ENCODE measurements at places on chromosomes 3 and 15. TPM values are rescaled to one million over a fixed set of nuclear protein-coding genes. Genes with fewer than 3 reads are reported as not detected.

The MFN1 gene
- 10.8 TPM for polyA plus RNA-seq

The TGM4 gene
- polyA plus RNA-seq: not detected

The CCDC54 gene
- not detected for polyA plus RNA-seq

The B3GNT5 gene
- 1.1 TPM for polyA plus RNA-seq

The CHRD gene
- 3.9 TPM for polyA plus RNA-seq

The GLDN gene
- polyA plus RNA-seq: 2.9 TPM

The MFSD1 gene
- polyA plus RNA-seq: 41.4 TPM

The TP63 gene
- polyA plus RNA-seq: 0.12 TPM

The SERPINI2 gene
- polyA plus RNA-seq: 0.30 TPM

The LEKR1 gene
- 0.34 TPM for polyA plus RNA-seq

The MASP1 gene
- polyA plus RNA-seq: 94.6 TPM

The PLSCR2 gene
- polyA plus RNA-seq: not detected

The ZBED2 gene
- not detected for polyA plus RNA-seq

The ABHD14A gene
- 21.7 TPM for polyA plus RNA-seq

The TWF2 gene
- polyA plus RNA-seq: 109 TPM

The PGBD4 gene
- 0.86 TPM for polyA plus RNA-seq

The FAM174B gene
- polyA plus RNA-seq: 8.3 TPM

The CPN2 gene
- polyA plus RNA-seq: 0.14 TPM

The CPNE9 gene
- not detected for polyA plus RNA-seq

The BCL2A1 gene
- 1.2 TPM for polyA plus RNA-seq

The ROBO2 gene
- 0.06 TPM for polyA plus RNA-seq

The KBTBD13 gene
- polyA plus RNA-seq: 0.78 TPM

The PAQR9 gene
- polyA plus RNA-seq: 7.8 TPM

The PPM1L gene
- polyA plus RNA-seq: 6.2 TPM

The SLC9C1 gene
- 0.15 TPM for polyA plus RNA-seq

The GOLGA8S gene
- polyA plus RNA-seq: 0.01 TPM

The CCR5 gene
- 0.27 TPM for polyA plus RNA-seq

The KLF15 gene
- 70.6 TPM for polyA plus RNA-seq

The TMEM212 gene
- not detected for polyA plus RNA-seq

The ERC2 gene
- 0.76 TPM for polyA plus RNA-seq

The C15orf62 gene
- 0.06 TPM for polyA plus RNA-seq

The EPHB1 gene
- 0.49 TPM for polyA plus RNA-seq

The SLC51B gene
- polyA plus RNA-seq: not detected

The FBXL2 gene
- polyA plus RNA-seq: 0.91 TPM

The LINGO1 gene
- 2.8 TPM for polyA plus RNA-seq

The P3H2 gene
- polyA plus RNA-seq: 0.55 TPM

The IL17RD gene
- 2.4 TPM for polyA plus RNA-seq

The TRIM59 gene
- 0.32 TPM for polyA plus RNA-seq

The KNG1 gene
- not detected for polyA plus RNA-seq

The ILDR1 gene
- polyA plus RNA-seq: not detected

The OR5K2 gene
- polyA plus RNA-seq: not detected
